Mesothelial cell of epicardium (in vitro differentiated cells): ENCODE measurements at places on chromosomes 1 and 21.

GRCh38 chr21:37155186-37155585 is 82.1 kb downstream of the TTC3 start:
- no peak overlapping the region for H3K4me3 ChIP-seq
- peak overlapping the region; percentile 81 for H3K27ac ChIP-seq
- no peak for DNase-seq
- H3K4me1 ChIP-seq, result peaks cover 26% of the 10 kb centered on the region
- no peaks in the 10 kb centered on the region for H3K27me3 ChIP-seq

DNA sequence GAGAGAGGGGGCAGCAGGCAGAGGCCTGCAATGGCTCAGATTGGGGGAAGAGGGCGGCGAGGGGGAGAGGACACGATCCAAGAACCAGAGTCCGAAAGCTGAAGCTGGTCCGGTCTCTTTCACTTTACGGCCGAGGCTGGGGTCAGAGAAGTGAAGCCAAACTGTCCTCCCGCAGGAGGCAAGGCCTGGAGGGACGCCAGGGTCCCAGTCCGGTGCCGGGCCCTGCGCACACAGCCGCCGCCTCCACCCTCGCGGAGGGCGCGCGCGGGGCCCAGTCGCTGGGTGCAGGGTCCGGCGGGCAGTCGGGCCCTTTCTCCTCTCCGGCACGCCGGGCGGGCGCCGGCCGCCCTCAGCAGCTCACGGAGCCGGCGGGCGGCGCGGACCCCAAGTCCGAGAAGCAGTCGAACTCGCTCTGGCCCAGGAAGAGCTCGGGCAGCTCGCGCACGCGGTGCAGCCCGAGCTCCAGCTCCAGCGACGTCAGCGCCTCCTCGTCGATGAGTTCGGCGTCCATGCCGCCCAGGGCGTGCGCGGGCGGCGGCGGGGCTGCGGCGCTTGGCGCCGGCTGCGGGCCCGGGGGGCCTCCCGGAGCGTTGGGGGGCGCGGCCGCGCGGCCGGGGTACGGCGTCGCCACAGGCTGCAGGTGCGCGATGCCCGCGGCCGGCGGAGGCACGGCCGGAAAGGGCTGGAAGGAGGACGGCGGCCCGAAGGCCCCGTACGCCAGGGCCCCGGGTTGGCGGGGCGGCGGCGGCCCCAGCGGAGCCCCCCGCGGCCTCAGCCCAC is 749 bp downstream of the CITED4 start:
- peaks cover 30% of the 10 kb centered on the region for H3K27me3 ChIP-seq
- no peak overlapping the region for H3K27ac ChIP-seq
- peak; percentile 45 for DNase-seq
- H3K4me3 ChIP-seq, result peak overlapping the region; percentile 69
- peaks cover 21% of the 10 kb centered on the region for H3K4me1 ChIP-seq

DNA sequence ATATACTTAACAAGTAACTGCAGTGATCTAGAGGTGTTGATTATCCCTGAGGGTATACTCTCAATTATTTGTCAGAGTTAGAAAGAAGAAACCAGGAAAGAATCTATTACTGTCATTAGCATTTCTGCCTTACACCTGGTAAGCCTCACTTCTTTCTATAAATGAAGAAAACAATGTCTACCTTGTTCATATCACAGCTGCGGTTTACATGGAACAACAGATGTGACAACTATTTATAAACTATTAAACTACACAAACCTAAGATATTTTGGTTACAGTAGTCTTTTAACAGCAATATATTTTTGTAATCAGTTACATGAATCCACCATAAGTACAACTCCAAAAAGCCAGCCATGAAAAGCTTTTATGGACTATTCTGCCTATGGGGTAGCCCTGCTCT is 40.7 kb downstream of the GON4L start:
- no peaks in the 10 kb centered on the region for H3K4me1 ChIP-seq
- H3K4me3 ChIP-seq, result no peak overlapping the region
- no peak overlapping the region for H3K27ac ChIP-seq
- no peaks in the 10 kb centered on the region for H3K27me3 ChIP-seq
- no peak for DNase-seq

DNA sequence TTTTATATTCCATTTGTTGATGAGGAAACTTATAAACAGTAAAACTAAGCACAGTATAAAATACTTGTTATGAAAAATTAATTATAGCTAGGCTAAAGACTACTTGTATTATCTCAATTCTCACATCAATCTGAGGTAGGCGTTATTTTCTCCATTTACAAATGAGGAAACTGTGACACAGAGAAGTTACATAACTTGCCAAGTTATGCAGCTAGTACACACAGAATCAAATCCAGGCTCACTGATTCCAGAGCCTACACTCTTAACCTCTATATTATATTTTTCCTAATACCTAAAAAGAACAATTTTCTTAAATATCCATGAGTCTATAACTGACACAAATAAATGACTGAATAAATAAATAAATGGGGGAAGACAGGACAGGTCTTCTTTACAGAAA is 11.2 kb upstream of the VPS45 start:
- no peaks in the 10 kb centered on the region for H3K36me3 ChIP-seq
- DNase-seq, result no peak
- no peak overlapping the region for H3K27ac ChIP-seq
- peaks cover 4% of the 10 kb centered on the region for H3K4me1 ChIP-seq
- no peaks in the 10 kb centered on the region for H3K27me3 ChIP-seq

- no peak overlapping the region for H3K27ac ChIP-seq
- H3K27me3 ChIP-seq, result no peaks in the 10 kb centered on the region
- peaks cover 18% of the 10 kb centered on the region for H3K4me1 ChIP-seq
Observed at GRCh38 chr1:178172939-178173338, 79.0 kb downstream of the RASAL2 start.

DNA sequence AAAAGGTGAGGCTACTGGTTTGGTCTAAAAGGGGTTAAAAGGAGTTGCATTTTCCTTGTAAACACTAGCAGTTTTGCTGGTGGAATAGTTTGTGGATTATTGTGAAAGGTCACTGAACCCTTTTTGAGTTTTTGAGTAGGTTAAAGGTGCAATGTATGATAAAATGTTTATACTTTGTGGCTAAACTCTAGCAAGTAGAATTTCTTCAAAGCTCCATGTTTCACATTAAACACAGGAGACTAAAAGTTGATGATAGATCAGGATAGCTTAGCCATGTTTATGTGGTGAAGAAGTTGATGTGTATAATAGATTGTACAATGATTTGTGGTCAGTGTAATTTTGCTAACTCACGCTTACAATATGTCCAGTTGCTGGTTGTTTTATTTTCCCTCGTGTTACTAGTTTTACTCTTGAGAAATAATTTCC is 13.1 kb downstream of the ZNF326 start:
- no peak for DNase-seq
- H3K27me3 ChIP-seq, result no peaks in the 10 kb centered on the region
- no peak overlapping the region for H3K27ac ChIP-seq

DNA sequence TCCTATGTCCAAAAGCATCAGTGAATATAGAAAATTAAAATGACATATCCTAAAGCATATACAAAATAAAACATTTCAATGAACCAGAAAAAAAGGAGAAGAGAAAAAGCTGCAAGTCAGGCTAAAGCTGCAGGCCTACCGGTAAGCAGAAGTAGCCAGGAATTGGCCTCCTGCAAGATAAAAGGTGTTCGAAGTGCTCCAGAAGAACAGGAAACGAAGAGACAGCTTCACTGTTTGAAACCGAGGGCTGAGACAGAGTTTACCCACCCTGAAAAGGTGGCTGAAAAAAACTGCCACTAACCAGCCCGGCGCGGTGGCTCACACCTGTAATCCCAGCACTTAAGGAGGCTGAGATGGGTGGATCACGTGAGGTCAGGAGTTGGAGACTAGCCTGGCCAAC is 37.4 kb downstream of the NSL1 start:
- H3K36me3 ChIP-seq, result no peaks in the 10 kb centered on the region
- H3K27me3 ChIP-seq, result no peaks in the 10 kb centered on the region
- no peak for DNase-seq
- no peak overlapping the region for H3K4me3 ChIP-seq
- H3K4me1 ChIP-seq, result peaks cover 15% of the 10 kb centered on the region
- no peak overlapping the region for H3K27ac ChIP-seq

- no peak for DNase-seq
- H3K36me3 ChIP-seq, result no peaks in the 10 kb centered on the region
Observed at GRCh38 chr1:41891199-41891896, 27.4 kb downstream of the HIVEP3 start.

GRCh38 chr1:33454646-33455282 is 17.7 kb upstream of the ZSCAN20 start:
- no peak overlapping the region for H3K27ac ChIP-seq
- no peaks in the 10 kb centered on the region for H3K27me3 ChIP-seq
- H3K36me3 ChIP-seq, result no peaks in the 10 kb centered on the region
- peaks cover 16% of the 10 kb centered on the region for H3K4me1 ChIP-seq

DNA sequence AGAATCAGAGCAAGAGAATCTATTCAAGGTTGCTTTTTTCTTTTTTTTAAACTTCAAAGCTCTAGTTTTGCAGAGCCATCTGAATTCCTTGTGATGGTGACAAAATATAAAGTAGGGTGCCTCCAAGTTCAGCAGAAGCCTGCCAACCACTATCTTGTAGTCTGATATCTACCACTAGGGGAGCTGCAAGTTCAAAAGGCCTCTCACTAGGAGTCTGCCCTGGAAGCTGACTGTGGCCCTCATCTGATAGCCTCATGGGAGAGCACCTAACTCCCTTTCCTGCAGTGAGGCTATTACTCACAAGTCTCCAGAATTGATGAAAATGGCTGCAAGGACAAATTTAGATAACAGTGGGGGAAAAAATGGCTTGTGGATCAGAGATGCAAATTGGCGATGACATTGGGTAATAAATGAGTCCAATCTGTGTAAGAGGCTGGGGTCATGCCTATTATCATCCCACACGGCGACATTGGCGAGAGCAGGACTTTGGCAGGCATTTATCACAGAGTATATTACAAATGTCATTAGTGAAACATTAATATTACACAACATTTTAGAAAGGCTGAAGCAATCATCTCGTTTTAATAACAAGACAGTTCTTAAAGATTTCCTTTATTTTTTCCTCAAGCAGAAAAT is 10.7 kb upstream of the ZP4 start:
- H3K27me3 ChIP-seq, result no peaks in the 10 kb centered on the region
- no peak overlapping the region for H3K27ac ChIP-seq
- DNase-seq, result no peak
- H3K36me3 ChIP-seq, result no peaks in the 10 kb centered on the region
- H3K4me3 ChIP-seq, result no peak overlapping the region
- H3K4me1 ChIP-seq, result peaks cover 4% of the 10 kb centered on the region
